Ascending aorta (tissue), 2 donors: ENCODE measurements at places on chromosomes 7 and 10. TPM values are rescaled to one million over a fixed set of nuclear protein-coding genes. Genes with fewer than 3 reads are reported as not detected.
A peak's percentile ranks its signal among the peaks of the same experiment; 100 is the strongest.

GRCh38 chr7:136293841-136294391 lies 316.8 kb upstream of the MTPN start:
- H3K27ac ChIP-seq = no peak overlapping the region
- H3K4me3 ChIP-seq = no peak overlapping the region
- H3K27me3 ChIP-seq = no peaks in the 10 kb centered on the region
- no peaks in the 10 kb centered on the region for H3K36me3 ChIP-seq
- H3K4me1 ChIP-seq = no peaks in the 10 kb centered on the region
- no peak for DNase-seq

DNA sequence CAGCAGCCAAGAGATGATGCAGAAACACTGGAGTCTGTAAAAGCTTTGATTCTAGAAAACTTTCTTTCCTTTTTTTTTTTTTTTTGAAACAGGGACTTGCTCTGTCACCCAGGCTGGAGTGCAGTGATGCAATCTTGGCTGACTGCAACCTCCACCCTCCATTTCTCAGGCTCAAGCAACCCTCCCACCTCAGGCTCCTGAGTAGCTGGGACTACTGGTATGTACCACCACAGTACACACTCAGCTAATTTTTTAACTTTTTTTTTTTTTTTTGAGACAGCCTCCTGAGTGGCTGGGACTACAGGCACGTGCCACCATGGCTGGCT lies 17.0 kb upstream of the BAG3 start:
- H3K4me1 ChIP-seq = no peaks in the 10 kb centered on the region
- no peaks in the 10 kb centered on the region for H3K27me3 ChIP-seq
- H3K4me3 ChIP-seq = no peak overlapping the region
- no peak overlapping the region for H3K27ac ChIP-seq
- DNase-seq = no peak

GRCh38 chr7:929311-929711 lies 25.2 kb downstream of the ADAP1 start:
- no peaks in the 10 kb centered on the region for H3K27me3 ChIP-seq
- peaks cover 3% of the 10 kb centered on the region for H3K4me1 ChIP-seq
- no peaks in the 10 kb centered on the region for H3K36me3 ChIP-seq
- no peak for DNase-seq

- H3K4me3 ChIP-seq = peak overlapping the region; percentile 77
- peaks cover 13% of the 10 kb centered on the region for H3K4me1 ChIP-seq
- H3K27me3 ChIP-seq = no peaks in the 10 kb centered on the region
Measured at GRCh38 chr7:29564496-29565223, 1.0 kb downstream of the PRR15 start.

DNA sequence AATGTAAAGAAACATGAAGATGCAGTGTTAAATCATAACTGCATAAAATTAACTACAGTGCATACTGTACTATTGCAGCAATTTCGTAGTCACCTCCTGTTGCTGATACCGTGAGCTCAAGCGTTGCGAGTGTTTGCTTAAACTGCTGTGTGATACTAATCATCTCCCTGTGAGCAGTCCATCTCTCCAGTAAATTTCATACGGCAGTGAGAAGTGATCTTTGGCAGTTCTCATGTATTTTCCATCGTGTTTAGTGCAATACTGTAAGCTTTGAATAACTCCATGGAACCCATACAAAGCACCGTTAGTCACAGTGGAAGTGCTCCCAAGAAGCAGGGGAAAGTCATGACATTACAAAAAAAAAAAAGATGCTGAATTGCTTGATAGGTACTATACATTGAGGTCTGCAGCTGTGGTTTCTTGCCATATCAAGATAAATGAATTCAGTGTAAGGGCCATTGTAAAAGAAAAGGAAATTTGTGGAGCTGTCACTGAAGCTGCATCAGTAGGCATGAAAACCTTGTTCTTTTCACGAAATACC lies 360.4 kb downstream of the EXOC4 start:
- DNase-seq = no peak
- no peaks in the 10 kb centered on the region for H3K27me3 ChIP-seq
- H3K27ac ChIP-seq = no peak overlapping the region
- no peak overlapping the region for H3K4me3 ChIP-seq
- H3K36me3 ChIP-seq = no peaks in the 10 kb centered on the region
- H3K4me1 ChIP-seq = no peaks in the 10 kb centered on the region

DNA sequence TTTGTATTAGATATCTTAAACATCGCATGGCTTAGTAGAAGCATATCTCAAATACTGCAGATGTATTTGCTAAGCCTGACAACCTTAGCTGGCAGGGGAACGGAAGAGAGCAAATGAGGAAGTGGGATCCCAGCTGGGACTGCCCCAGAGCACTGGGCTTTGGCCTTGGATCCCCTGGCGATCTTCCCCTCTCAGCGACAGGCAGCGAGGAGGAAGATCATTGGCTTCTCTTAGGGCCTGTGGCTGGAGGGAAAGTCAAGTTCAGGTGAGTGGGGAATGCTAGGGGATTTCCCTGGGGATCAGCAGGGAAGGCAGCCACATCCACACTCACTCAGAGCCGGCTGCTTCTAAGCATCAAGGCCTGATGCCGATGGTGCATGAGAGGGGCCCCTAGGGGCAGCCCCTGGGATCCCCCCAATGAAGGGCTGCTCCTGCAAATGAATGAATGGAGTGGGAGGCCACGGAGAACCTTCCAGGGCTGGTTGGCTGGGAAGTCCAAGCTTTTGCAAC lies 42.0 kb downstream of the LYZL2 start:
- no peak overlapping the region for H3K4me3 ChIP-seq
- no peaks in the 10 kb centered on the region for H3K36me3 ChIP-seq
- DNase-seq = no peak
- no peaks in the 10 kb centered on the region for H3K4me1 ChIP-seq
- H3K27me3 ChIP-seq = no peaks in the 10 kb centered on the region

DNA sequence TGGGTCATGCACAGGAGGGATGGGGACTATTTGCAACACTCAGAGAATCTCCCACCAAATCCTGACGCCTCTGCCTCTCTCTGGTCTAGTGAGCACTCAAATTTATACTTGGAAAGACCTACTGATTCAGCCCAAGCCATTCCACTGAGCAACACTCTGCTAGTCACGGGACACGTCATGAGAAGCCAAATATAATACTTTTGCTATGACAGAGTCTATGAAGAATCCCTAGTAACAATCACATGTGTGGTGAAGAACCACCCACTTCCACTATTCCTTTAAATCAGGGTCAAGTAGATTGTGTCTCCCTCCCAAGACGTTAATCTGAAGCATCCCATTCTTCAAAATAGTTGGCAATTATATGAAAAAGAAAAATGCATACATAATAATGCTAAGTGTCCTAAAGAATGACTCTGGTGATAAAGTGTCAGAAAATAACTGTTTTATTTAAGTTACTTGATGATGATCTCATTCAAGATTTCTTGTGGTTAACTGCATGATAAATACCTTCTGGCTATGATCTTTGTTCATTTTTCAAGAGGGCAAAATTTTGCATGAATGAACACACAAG lies 28.5 kb downstream of the CHCHD3 start:
- DNase-seq = peak; percentile 83
- H3K4me3 ChIP-seq = peak overlapping the region; percentile 33
- peaks cover 29% of the 10 kb centered on the region for H3K4me1 ChIP-seq
- no peaks in the 10 kb centered on the region for H3K27me3 ChIP-seq
- peak overlapping the region; percentile 82 for H3K27ac ChIP-seq
- H3K36me3 ChIP-seq = no peaks in the 10 kb centered on the region

GRCh38 chr10:88152728-88153133 lies 289.3 kb downstream of the PTEN start:
- H3K27me3 ChIP-seq = no peaks in the 10 kb centered on the region
- no peaks in the 10 kb centered on the region for H3K36me3 ChIP-seq
- H3K4me3 ChIP-seq = no peak overlapping the region
- peak overlapping the region; percentile 66 for H3K27ac ChIP-seq
- H3K4me1 ChIP-seq = peaks cover 19% of the 10 kb centered on the region
- peak; percentile 74 for DNase-seq

GRCh38 chr7:85829817-85830432 lies 643.1 kb upstream of the SEMA3D start:
- no peaks in the 10 kb centered on the region for H3K27me3 ChIP-seq
- H3K4me3 ChIP-seq = no peak overlapping the region
- no peaks in the 10 kb centered on the region for H3K4me1 ChIP-seq
- no peak overlapping the region for H3K27ac ChIP-seq

DNA sequence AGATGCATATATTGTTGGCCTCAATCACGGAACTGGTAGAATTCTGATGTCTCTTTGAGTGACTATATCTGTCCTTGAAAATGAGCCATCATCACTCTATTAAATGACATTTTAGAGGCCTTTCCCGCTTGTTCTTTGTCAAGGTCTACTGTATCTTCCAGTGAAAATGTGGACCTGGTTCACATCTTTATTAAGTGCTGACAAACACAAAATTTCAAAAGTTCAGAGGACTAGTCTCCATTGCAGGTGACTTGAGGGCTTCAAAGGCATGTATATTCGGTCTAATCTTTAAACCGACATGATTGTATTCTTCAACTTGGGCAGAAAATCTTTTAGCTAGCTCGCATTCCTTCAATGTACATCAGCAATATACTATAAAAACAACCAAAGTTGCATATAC lies 36.6 kb upstream of the VWDE start:
- no peak for DNase-seq
- H3K4me1 ChIP-seq = no peaks in the 10 kb centered on the region
- no peaks in the 10 kb centered on the region for H3K36me3 ChIP-seq

GRCh38 chr10:51029172-51029641 lies 45.1 kb upstream of the PRKG1 start:
- H3K4me1 ChIP-seq = peaks cover 11% of the 10 kb centered on the region
- H3K27ac ChIP-seq = peak overlapping the region; percentile 80
- DNase-seq = no peak
- H3K27me3 ChIP-seq = no peaks in the 10 kb centered on the region
- no peaks in the 10 kb centered on the region for H3K36me3 ChIP-seq
- no peak overlapping the region for H3K4me3 ChIP-seq

- no peak for DNase-seq
- no peaks in the 10 kb centered on the region for H3K36me3 ChIP-seq
- H3K4me3 ChIP-seq = no peak overlapping the region
- H3K4me1 ChIP-seq = no peaks in the 10 kb centered on the region
- no peak overlapping the region for H3K27ac ChIP-seq
- no peaks in the 10 kb centered on the region for H3K27me3 ChIP-seq
Measured at GRCh38 chr10:31477584-31477983, 158.6 kb downstream of the ZEB1 start.

DNA sequence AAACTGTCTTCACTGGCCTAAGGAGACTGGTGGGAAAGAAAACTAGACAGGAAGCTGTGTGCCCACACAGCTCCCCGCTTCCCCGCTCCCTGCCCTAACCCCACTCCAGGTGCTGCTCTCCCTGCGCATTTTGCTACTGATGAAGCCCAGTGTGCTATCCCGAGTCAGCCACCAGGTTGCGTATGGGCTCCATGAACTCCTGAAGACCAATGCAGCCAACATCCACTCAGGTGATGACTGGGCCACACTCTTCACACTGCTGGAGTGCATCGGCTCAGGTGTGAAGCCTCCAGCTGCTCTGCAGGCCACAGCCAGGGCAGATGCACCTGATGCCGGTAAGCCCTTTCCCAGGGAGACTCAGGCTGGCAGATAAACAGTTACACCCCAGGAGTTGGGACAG lies 20.3 kb upstream of the NFKB2 start:
- no peaks in the 10 kb centered on the region for H3K27me3 ChIP-seq
- H3K36me3 ChIP-seq = peaks cover 91% of the 10 kb centered on the region
- H3K4me1 ChIP-seq = no peaks in the 10 kb centered on the region

DNA sequence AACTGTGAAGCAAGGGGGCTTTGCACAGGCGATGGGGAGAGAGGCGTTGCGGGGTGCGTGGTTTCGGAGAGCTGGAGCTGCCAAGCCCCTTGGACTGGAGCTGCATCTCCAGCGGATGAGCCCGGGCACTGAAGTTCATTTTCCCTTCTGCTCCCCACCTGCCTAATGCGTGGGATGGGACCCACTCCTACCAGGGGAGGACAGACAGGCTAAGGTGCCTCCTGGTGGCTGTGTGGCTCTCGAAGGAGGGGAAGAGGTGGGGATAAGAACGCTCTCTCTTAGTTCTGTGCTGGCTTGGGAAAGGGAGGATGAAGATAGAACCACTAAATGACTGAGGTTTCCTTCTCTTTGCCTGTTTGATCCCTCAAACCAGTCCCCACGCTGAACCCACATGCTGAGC lies 177.6 kb upstream of the PITRM1 start:
- H3K4me1 ChIP-seq = no peaks in the 10 kb centered on the region
- no peaks in the 10 kb centered on the region for H3K27me3 ChIP-seq
- no peak overlapping the region for H3K4me3 ChIP-seq

DNA sequence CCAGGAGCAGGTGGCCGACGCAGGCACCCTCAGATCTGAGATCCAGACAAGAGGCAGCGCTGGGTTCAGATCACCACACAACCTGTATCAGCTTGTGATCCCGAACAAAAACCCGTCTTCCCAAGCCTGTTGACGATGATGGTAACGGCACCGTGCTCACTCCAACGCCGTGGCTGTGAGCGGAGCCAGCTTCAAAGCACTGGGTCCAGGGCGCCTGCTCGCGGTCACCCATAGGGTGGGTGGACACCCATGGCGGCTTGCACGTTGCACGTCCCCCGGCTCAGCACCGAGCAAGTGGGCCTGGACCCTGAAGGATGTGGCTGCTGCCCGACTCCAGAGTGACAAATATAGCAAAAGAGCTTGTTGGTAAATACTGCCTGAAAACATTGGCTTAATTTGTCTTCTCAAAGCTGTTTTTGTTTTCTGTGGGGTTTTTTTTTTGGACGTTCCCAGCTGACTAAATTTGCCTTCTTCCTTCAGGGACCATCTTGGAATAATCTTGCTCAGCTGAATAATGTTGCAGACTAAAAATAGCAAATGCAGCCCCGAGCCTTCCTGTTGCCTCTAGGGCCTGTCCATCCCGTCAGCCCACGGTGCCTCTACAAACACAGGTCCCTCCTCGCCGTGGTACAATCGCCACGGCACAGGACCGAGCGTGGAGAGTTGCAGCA lies 41.0 kb downstream of the FOXK1 start:
- peak overlapping the region; percentile 36 for H3K27ac ChIP-seq
- peaks cover 34% of the 10 kb centered on the region for H3K4me1 ChIP-seq
- H3K4me3 ChIP-seq = no peak overlapping the region
- no peak for DNase-seq
- no peaks in the 10 kb centered on the region for H3K27me3 ChIP-seq

- no peaks in the 10 kb centered on the region for H3K36me3 ChIP-seq
- no peak overlapping the region for H3K27ac ChIP-seq
- no peaks in the 10 kb centered on the region for H3K4me1 ChIP-seq
- no peaks in the 10 kb centered on the region for H3K27me3 ChIP-seq
Measured at GRCh38 chr10:62992145-62992721, 140.9 kb upstream of the NRBF2 start.

GRCh38 chr10:132432176-132432540 lies 35.2 kb downstream of the PWWP2B start:
- no peaks in the 10 kb centered on the region for H3K27me3 ChIP-seq
- H3K27ac ChIP-seq = no peak overlapping the region
- DNase-seq = no peak
- H3K4me1 ChIP-seq = no peaks in the 10 kb centered on the region
- no peaks in the 10 kb centered on the region for H3K36me3 ChIP-seq

The TRPV5 gene
- total RNA-seq = not detected

The FGFR2 gene
- total RNA-seq = 4.4 TPM

The COL28A1 gene
- 0.11 TPM for total RNA-seq

The GTF2IRD2 gene
- 0.32 TPM for total RNA-seq

The ZNF488 gene
- total RNA-seq = not detected

The VWDE gene
- not detected for total RNA-seq

The SLC35B4 gene
- 5.3 TPM for total RNA-seq

The ENTPD7 gene
- 9.9 TPM for total RNA-seq

The LIPK gene
- total RNA-seq = not detected

The MRC1 gene
- 15.1 TPM for total RNA-seq
